Fibroblast of lung (primary cell): ENCODE measurements at places on chromosomes 3 and 15.
A peak's percentile ranks its signal among the peaks of the same experiment; 100 is the strongest.

- no peaks in the 10 kb centered on the region for H3K36me3 ChIP-seq
- no peaks in the 10 kb centered on the region for H3K4me1 ChIP-seq
- DNase-seq, result no peak
- no peaks in the 10 kb centered on the region for H3K27me3 ChIP-seq
- H3K4me3 ChIP-seq, result no peak overlapping the region
Measured at GRCh38 chr3:144160627-144161026, 189.0 kb downstream of the DIPK2A start.

DNA sequence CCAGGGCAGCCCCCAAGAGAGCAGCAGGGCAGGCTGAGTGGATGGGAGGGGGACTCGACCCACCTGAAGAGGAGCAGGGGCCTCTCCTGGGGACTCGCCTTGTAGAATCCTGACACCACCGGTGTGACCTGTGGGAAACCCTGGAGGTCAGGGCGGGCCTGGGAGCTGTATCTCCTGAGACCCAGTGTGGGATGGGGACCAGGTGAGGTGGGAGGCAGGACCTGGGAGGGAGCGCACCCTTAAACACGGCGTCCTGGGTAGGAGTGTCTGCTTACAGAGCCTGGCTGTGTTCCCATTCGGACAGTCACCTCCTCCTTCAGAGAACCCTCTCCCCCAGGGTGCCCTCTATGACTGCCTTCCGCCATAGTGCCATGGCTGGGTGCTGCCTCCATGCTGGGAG, 27.1 kb downstream of the C15orf39 start:
- H3K27me3 ChIP-seq, result peaks cover 15% of the 10 kb centered on the region
- H3K4me3 ChIP-seq, result no peak overlapping the region
- no peak overlapping the region for H3K27ac ChIP-seq
- no peak for DNase-seq
- H3K4me1 ChIP-seq, result no peaks in the 10 kb centered on the region

- H3K4me3 ChIP-seq, result no peak overlapping the region
- no peak for DNase-seq
- no peaks in the 10 kb centered on the region for H3K27me3 ChIP-seq
- H3K27ac ChIP-seq, result no peak overlapping the region
- no peaks in the 10 kb centered on the region for H3K4me1 ChIP-seq
Measured at GRCh38 chr3:122052968-122053367, 2.2 kb upstream of the CD86 start.

DNA sequence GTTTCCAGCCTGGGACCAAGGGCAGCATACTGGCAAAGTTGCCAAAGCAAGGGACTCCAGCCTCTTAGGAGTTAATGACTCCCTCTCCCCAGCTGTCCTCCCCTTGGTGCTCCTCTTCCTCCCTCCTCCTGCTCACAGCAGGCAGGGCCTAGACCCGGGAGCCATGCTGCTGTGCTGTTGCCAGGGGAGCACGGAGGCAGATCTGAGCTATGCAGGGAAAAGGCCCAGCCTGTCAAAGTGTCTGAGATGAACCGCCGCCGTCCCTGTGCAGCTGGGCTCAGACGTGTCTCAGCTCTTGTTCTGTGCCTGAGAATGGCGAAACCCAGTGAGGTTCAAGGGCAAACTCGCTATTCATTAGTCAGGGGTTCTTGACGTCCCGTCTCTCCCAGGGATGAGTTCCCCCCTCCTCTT, 60.8 kb upstream of the POLG start:
- no peaks in the 10 kb centered on the region for H3K4me1 ChIP-seq
- no peak overlapping the region for H3K4me3 ChIP-seq
- no peak for DNase-seq
- H3K36me3 ChIP-seq, result no peaks in the 10 kb centered on the region
- no peak overlapping the region for H3K27ac ChIP-seq

DNA sequence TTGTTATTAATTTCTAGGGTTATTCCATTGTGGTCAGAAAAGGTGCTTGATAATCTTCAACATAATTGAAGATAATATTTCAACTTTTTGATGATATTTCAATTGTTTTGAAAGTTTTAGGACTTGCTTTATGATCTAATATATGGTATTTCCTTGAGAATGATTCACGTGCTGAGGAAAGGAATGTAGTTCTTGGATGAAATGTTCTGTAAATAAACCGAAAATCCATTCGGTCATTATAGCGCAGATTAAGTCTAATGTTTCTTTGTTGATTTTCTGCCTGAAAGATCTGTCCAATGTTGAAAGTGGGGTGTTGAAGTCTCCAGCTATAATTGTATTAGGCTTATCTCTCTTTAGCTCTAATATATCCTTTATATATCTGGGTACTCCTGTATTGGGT, 617.5 kb upstream of the NECTIN3 start:
- no peaks in the 10 kb centered on the region for H3K4me1 ChIP-seq
- no peaks in the 10 kb centered on the region for H3K27me3 ChIP-seq
- H3K27ac ChIP-seq, result no peak overlapping the region
- peak; percentile 53 for DNase-seq
- H3K36me3 ChIP-seq, result no peaks in the 10 kb centered on the region
- H3K4me3 ChIP-seq, result no peak overlapping the region

DNA sequence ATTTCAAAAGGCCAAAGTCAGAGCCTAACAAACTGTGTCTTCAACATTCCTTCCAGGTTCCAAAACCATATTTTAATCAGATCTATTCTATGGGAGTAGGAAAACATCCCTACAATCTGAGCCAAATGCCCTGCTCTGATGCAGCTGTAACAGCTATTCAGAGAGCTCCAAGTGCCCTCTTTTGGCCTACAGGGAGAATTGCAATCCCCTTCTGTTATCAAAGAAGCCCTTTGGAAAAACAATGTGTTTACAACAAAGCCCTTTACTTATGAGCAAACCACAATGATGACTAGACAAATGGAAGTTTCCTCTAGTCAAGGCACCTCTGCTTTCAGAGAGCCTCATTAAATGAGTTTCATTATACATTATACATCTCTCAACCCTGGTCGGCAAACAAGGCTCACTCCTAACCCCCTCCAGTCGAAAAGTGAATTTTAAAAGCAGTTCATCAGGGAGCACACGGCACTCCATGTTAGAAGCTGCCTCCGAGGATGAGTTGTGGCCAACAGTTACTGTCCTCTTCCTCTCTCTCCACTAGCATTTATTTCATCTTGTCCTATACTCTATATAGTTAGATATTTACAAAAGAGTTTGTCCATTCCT, 42.6 kb upstream of the TMCO5A start:
- no peak overlapping the region for H3K27ac ChIP-seq
- DNase-seq, result peak; percentile 47
- no peaks in the 10 kb centered on the region for H3K36me3 ChIP-seq
- no peak overlapping the region for H3K4me3 ChIP-seq
- no peaks in the 10 kb centered on the region for H3K27me3 ChIP-seq

DNA sequence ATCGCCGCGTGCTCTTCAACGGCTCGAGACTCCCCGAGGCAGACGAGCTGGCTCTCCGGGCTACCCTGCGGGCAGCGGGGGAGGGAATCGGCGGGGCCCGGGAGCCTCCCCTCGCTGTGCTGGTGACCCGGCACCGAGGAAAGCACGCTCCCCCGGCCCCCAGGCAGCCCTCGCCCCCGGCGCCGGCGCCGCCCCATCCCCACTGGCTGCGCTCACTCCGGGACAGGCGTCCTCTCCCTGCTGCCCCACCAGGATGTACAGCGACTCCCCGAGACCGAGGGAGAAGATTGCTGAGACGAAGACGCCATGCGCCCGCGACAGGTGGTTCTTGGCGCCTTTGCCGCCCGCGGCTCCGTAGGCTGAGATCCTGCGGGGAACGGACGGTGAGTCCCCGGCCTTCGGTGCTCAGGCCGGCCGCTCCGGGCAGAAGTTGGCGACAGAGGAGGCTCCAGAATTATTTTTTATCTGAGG, 1.7 kb downstream of the LTK start:
- peaks cover 14% of the 10 kb centered on the region for H3K27me3 ChIP-seq
- no peak for DNase-seq

- no peaks in the 10 kb centered on the region for H3K36me3 ChIP-seq
- H3K27ac ChIP-seq, result no peak overlapping the region
- no peak for DNase-seq
- H3K4me3 ChIP-seq, result no peak overlapping the region
Measured at GRCh38 chr3:132228923-132229322, 88.3 kb upstream of the ACP3 start.

DNA sequence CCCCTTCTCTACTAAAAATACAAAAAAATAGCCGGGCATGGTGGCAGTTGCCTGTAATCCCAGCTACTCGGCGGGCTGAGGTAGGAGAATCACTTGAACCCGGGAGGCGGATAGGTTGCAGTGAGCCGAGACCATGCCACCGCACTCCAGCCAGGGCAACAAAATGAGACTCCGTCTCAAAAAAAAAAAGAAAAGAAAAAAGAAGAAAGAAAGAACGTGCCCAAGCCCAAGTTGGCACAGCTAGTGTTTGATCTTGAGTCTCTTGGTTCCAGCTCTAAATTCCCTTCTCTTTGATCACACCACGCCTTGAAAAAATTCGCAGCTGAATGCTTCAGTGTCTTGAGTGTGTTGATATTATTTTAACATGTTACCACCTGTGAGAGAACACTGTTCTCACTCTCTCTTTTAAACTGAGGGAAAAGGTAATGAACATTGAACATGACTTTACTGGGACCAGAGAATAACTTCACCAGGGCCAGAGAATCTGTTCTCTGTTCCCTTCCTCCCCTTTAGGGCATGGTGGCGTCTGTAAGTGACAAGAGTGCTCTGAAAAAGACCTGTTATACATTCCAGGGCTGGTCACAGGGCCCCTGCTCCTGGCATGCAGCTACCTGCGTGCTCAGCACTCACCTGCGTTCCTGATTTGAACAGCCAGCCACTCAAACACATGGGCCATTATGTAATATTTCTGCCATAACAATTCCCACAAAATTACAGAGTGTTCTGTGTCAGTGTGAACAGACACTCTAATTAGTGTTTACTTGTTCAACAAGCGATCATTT, 19.0 kb downstream of the SLCO3A1 start:
- H3K36me3 ChIP-seq, result no peaks in the 10 kb centered on the region
- H3K27me3 ChIP-seq, result no peaks in the 10 kb centered on the region
- peaks cover 1% of the 10 kb centered on the region for H3K4me1 ChIP-seq
- H3K4me3 ChIP-seq, result no peak overlapping the region
- H3K27ac ChIP-seq, result no peak overlapping the region
- DNase-seq, result no peak

- no peaks in the 10 kb centered on the region for H3K36me3 ChIP-seq
- peak; percentile 67 for DNase-seq
- peaks cover 10% of the 10 kb centered on the region for H3K4me1 ChIP-seq
- H3K4me3 ChIP-seq, result peak overlapping the region; percentile 58
Measured at GRCh38 chr3:46845397-46845859, 17.8 kb downstream of the MYL3 start.

- no peak overlapping the region for H3K27ac ChIP-seq
- H3K4me1 ChIP-seq, result no peaks in the 10 kb centered on the region
- H3K36me3 ChIP-seq, result no peaks in the 10 kb centered on the region
- H3K27me3 ChIP-seq, result no peaks in the 10 kb centered on the region
- H3K4me3 ChIP-seq, result no peak overlapping the region
- DNase-seq, result no peak
Measured at GRCh38 chr3:131620977-131621376, 118.2 kb upstream of the MRPL3 start.

- H3K4me3 ChIP-seq, result no peak overlapping the region
- H3K27me3 ChIP-seq, result no peaks in the 10 kb centered on the region
- DNase-seq, result no peak
- H3K27ac ChIP-seq, result no peak overlapping the region
- H3K4me1 ChIP-seq, result no peaks in the 10 kb centered on the region
Measured at GRCh38 chr3:121803771-121804320, 31.0 kb downstream of the IQCB1 start.

DNA sequence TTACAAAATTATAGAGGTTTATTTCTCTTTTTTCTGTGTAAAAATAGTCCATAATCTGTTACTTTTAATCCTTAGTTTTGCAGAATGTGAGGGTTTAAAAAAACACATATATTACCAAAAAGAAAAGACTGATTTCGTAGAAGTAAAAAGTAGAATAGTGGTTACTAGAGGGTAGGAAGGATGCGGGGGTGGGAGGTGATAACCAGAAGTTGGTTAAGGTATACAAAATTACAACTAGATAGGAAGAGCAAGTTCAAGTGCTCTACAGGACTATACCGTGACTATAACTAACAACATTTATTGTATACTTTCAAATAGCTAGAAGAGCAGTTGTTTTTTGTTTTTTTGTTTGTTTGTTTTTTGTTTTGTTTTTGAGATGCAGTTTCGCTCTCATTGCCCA, 16.1 kb downstream of the CASR start:
- no peaks in the 10 kb centered on the region for H3K36me3 ChIP-seq
- DNase-seq, result no peak
- no peaks in the 10 kb centered on the region for H3K27me3 ChIP-seq
- no peak overlapping the region for H3K4me3 ChIP-seq
- no peak overlapping the region for H3K27ac ChIP-seq

- H3K4me1 ChIP-seq, result peaks cover 12% of the 10 kb centered on the region
- no peaks in the 10 kb centered on the region for H3K36me3 ChIP-seq
- H3K27me3 ChIP-seq, result no peaks in the 10 kb centered on the region
- DNase-seq, result peak; percentile 96
- no peak overlapping the region for H3K27ac ChIP-seq
Measured at GRCh38 chr15:39400821-39401550, 179.9 kb upstream of the THBS1 start.
